ENCODE measurements at places on chromosomes 1 and 21. TPM values are rescaled to one million over a fixed set of nuclear protein-coding genes. Genes with fewer than 3 reads are reported as not detected.

The GBP6 gene
- total RNA-seq, result not detected

The TACSTD2 gene
- total RNA-seq, result 23.8 TPM

The RNF11 gene
- total RNA-seq, result 127 TPM

The TYW3 gene
- 9.8 TPM for total RNA-seq

The SLC6A9 gene
- 0.65 TPM for total RNA-seq

Measured in vein endothelial cell (primary cell).